ENCODE measurements at places on chromosomes 2 and 18.

DNA sequence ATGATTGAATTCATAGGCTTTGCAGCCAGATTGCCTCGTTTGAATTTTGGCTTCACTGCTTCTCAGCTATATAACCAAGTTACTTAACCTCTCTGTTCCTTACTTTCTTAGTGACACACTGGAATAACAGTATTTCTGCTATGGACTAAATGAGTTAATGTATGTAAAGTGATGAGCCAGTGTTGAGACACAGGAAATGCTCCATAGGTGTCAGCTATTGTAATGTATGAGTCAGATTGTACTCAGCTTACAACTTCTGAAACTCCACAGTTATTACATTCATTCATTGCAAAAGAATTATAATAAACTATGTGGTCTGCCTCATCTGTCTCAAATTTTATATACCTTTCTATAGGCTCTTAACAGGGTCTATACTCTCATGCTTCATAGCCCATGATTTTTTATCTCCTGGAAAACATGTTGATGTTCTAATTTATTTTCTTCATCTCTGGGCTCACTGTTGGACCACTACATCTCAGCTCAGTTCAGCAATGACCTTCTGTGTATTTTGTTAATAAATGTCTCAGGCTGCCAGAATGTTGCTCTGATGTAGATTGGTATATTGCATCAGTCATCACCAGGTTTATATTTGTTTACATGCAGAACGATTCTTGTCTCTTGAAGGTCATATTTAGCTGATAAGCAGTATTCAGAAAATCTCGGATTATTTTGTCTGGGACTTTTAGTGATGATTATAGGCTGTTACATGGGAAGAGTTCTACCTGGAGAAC lies 76.2 kb downstream of the MAP3K20 start:
- DNase-seq: no peak

GRCh38 chr2:65432227-65433190 lies at the start of gene SPRED2:
SPRED2 (minus strand) TSS chr2:65432599; CDS start chr2:65431987, 612 bp downstream.
- DNase-seq: peak; percentile 48

DNA sequence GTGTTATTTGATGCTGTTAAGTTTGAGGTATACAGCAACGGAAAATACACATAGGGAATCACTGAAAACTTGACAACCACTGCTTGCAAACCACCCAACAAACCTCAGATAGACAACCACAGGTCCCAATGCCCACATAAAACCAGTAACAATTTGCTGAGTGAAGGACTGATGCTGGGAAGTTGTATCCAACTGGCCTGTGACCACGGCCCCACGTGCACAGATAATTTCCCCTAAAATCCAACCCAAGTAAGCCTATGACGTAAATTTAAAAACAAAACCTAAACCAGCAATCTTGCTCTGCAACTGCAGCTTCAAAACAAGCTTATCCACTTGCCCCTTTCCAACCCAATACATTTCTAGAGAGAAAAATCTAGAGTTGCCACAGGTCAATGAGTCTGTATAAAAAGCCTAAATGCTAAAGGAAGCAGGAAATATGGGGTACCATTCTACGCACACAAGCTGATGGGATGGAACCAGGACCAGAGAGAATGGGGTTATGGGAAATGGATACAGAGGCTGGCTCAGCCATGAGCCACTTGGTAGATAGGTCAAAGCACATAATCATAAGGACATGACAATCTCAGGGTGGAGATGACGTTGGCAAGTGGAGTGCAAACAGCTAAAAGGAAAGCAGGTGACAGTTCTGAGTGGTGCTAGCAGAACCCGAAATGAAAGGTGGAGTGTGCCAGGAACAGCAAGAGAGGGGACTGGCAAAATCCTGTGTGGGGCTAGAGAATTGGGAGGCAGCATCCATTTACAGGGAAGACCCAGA lies 27.8 kb upstream of the CREB1 start:
- DNase-seq: no peak

GRCh38 chr2:135638825-135639224 lies 102.8 kb upstream of the UBXN4 start:
- DNase-seq: no peak

DNA sequence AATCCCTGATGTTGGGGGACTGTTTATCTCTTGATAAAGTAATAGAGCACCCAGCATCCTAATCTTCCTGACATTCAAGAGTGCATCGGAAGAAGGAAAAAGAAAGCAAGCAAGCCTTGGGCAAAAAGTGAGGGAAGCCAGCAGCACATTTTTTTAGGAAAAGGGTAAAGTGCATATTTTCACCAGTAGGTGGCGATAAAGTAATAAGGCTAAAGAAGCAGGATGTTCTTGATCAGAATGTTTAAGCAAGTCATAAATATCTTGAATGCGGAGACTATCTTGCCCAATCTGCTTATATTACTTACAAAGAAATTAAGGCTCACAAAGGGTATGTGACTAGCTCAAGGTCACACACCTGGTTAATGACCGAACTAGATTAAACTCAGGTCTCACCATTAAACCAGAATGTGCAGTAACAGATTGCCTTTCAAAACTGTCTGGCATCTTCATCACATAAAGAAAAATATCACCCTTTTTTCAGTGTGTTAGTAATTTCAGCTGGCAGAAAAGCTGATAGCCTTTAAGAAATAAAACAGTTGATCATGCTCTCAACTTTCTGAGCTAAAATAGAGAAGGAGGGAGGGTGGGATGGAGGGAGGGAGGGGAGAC lies 83.8 kb downstream of the VIT start:
- no peak for DNase-seq

- DNase-seq: no peak
These were observed 18.6 kb downstream of the FZD7 start for GRCh38 chr2:202052235-202052634.

DNA sequence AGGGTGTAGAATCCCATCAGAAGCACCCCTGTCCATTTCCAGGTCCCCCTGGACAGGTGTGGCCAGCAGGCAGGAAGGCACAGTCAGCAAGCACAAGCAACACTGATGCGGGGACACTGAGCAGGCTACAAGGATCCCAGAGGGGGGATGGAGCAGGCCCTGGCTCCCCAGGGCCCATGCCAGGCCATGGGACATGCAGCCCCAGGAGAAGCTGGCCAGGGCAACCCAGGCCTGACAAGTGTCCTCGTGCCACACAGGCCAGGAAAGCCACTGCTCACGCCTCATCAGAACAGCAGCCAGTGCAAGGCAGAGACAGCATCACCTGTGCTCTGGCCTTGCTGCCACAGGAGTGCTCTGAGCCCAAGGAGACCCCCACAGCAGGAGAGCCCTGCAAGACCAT lies 14.1 kb upstream of the GPC1 start:
- no peak for DNase-seq

DNA sequence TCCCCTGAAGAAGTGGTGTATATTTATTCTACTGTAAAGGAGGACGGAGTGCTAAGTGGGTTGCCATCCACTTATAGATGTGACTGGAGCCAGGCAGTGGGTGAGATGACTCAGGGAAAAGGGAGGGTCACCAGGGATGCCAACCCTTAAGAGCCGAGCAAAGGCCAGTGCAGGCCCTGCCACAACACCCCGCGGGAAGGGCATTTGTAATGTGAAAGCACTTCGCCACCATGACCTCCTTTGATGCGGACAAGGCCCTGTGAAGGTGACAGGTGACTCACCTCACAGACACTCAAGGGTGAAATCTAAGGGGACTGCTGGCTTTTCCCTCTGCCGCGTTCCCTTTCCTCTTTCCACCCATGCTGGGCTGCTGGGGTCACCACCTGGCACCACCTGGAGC lies 50.2 kb upstream of the MRPL33 start:
- no peak for DNase-seq

- no peak for DNase-seq
These were observed 52.8 kb downstream of the SLC35F5 start for GRCh38 chr2:113703386-113704299.

GRCh38 chr2:95056044-95056443 lies 30.5 kb downstream of the MAL start:
- DNase-seq: no peak

DNA sequence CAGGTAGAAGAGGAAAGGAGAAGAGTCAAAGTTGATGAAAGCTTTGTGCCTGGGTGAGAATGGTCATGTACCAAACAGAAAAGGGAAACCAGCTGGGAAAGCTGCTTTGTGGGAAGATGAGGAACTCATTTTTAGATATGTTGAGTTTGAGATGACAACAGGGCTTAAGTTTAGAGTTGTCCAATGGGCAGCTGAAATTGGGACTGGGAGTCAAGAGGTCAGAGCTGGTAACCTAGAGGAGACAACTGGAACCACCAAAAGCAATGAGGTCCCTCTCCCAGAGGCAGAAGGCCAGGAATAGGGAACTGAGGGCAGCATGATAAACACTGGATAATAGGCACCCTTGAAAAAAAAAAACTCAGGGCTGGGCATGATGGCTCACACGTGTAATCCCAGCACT lies 48.8 kb downstream of the SLC4A1AP start:
- DNase-seq: no peak

GRCh38 chr18:36633961-36634412 lies 194.8 kb downstream of the TPGS2 start:
- no peak for DNase-seq

DNA sequence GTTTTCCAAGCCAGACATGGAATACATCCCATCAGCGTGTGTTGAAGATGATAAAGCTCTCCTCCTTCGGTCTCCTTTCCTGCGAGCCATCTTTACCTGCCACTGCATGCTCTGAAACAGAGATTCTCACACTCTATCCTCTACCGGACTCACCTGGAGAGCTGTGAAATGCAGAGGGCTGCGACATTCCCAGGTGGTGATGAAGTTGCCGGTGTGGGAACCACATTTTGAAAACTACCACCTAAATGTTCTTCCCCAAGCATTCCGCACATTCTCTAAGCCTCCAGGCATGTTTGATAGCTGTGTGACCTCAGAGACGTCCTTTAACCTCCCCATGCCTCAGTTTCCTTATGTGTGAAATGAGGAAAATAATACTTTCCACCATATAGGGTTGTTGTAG lies 226.2 kb upstream of the RAB6C start:
- DNase-seq: no peak

DNA sequence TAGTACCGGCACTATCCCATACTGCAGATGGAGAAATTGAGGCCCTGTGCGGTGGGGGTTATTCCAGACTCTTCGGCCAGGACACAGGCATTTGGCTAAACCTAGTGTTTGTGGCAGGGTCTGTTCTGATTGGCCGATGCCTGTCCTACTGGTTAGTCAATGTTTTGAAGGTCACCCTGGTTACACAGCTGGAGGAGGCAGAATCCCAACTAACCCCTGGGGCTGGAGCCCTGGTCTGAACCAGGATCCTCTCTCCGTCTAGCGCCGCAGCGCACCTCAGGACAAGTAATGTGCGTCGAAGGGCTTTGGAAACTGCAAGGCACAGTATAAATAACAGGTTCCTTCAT lies 19.4 kb downstream of the TEX44 start:
- DNase-seq: no peak

GRCh38 chr2:25378731-25379490 lies 37.2 kb upstream of the DNMT3A start:
- DNase-seq: no peak

DNA sequence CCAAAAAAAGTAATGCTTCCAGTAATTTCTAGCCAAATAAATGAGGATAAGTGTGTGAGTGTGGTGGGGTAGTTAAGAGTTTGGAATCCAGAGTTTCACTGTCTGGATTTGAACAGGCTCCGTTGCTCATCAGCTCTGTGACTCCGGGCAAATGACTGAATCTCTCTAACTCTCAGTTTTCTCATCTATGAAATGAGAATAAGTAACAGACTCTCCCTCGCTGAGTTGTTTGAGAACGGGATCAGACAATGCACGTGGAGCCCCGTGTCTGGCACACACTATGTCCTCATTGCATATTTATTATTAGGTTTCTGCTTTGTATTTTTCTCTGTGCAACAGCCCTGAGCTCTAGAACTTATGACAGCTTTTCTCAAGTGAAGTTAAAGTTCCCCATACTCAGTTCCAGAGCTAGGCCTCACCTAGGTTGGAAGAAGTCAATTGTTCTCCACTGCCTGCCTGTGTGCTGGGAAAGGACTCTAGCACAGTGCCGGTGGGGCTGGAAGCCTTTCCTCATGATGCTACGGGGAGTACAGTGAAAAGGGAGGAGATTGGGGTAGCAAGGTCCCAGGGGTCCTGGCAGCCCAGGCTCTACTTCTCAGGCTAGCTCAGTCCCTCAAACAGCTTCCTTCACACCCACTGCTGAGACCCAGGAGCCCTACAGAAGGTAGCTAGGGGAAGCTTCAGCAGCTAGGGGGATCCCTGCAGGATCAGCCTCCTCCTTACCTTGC lies 1.7 kb upstream of the ICOS start:
- no peak for DNase-seq

- peak; percentile 55 for DNase-seq
These were observed 61.4 kb downstream of the TTC39C start for GRCh38 chr18:24075767-24076597.

DNA sequence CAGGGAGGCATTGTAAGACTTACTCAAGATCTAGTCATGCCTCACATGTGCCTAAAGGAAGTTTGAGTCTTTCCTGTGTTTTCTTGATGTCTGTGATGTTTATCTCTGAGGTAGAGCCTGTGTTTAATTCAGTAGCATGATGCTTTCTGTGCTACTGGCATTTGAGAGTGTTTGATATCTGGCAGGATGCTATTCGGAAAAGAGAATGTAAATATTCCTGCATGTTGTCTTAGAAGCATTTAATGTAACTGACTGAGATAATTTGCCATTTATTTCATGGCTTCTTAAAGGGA lies 58.8 kb downstream of the GREB1L start:
- DNase-seq: no peak

DNA sequence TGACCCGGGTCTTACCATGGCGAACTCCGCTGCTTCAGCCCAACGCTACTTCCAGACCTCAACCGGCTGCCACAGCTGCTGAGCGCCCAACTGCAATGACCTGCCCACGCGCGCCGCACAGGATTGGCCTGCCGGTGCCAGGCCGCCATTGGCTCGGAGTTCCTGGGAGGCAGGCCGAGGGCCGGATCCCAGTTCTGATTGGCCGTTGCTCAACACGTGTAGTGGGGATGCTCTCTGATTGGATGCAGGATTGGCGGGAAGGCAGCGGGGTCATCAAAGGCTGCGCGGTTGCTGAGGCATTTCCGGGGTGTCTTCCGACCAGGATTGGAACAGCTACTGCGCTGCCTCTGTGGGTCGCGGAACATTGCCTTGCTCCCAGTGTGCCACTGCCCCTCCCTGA lies at the start of gene TUBA3E:
TUBA3E (minus strand) TSS at position 97 of the 400 bp plus-strand sequence; CDS start at position 18, 79 bp downstream.
- no peak for DNase-seq

GRCh38 chr2:169933124-169933711 lies 106.0 kb downstream of the UBR3 start:
- no peak for DNase-seq

- no peak for DNase-seq
These were observed 36.0 kb downstream of the SERTAD2 start for GRCh38 chr2:64617631-64618151.

GRCh38 chr18:31634331-31634713 lies 42.6 kb downstream of the TTR start:
- DNase-seq: no peak

- no peak for DNase-seq
These were observed 7.2 kb upstream of the TSN start for GRCh38 chr2:121748202-121748601.

GRCh38 chr2:11387100-11387390 lies 42.6 kb upstream of the ROCK2 start:
- no peak for DNase-seq

GRCh38 chr2:31199206-31199605 lies 18.1 kb downstream of the CAPN14 start:
- no peak for DNase-seq

GRCh38 chr2:132909427-132909826 lies 239.4 kb upstream of the LYPD1 start:
- no peak for DNase-seq

Data from stimulated activated CD4-positive, alpha-beta T cell treated with anti-CD3 and anti-CD28 coated beads, TNF-alpha, amount 100 ng/mL, for 24 hours (primary cell).